ENCODE measurements at places on chromosomes 13 and 19.

GRCh38 chr19:2758601-2759313 lies 18.9 kb upstream of the SLC39A3 start:
- DNase-seq = no peak

DNA sequence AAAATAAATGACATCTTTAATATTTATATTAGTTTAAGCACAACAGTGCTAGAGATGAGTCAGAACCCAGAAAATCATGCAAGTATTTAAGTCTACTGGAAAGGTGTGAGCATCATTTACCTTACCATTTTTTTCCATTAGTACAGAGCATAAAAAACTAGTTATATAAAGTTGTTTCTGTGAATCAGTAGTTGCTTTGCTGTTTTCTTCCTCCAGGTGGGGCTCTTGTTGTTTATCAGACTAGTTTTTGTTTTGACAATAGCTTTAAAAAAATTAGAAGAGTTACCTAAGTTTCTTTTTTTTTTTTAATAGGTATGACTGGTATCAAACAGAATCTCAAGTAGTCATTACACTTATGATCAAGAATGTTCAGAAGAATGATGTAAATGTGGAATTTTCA lies 12.7 kb downstream of the SUGT1 start:
- no peak for DNase-seq

DNA sequence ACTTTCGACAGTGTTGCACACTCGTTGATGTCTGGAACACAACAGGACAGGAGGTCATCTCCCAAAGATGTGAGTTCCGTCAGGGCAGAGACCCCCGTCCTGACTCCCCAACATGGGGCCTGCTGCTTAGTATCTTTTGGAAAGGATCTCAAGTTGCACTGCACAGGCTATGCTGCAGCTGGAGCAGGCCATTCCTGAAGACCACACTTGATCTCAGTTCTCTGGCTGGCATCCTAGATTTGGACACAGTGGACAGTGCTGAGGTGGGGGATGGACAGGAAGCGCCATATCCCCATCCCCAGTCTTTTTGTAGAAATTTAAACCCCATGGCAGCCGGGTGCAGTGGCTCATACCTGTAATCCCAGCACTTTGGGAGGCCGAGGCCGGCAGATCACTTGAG lies 5.9 kb downstream of the ADGRE2 start:
- DNase-seq = no peak

DNA sequence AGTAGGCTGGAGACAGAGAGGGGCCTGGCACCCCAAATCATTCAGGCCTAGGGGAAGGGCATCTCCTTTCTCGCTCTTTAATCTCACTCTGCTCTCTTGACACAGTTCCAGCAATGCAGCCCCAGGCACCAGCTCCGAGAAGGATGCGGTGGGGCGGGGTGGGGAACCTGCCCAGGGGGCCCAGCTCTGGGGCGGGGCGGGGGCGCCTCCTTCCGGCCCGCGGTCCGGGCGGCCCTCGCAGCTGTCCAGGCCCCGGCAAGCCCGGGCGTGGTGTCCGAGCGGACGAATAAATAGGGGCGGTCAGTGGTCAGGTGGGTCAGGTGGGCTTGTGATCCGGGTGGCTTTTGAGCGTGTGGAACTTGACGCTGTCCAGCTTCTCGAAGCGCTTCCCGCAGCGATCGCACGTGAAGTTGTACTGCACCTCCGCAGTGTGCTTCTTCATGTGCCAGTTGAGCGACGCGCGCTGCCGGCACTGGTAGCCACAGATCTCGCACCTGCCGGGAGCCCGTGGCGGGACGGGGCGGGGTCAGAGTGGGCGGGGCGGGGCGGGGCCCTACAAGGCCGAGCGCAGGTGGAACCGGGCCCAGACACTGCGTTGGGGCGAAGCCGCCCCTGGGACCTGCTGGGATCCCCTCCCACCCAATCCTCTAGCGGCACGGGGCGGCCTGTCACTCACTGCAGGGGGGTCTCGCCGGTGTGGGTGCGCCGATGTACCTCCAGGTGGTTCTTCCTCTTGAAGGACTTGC lies 2.7 kb upstream of the ELAVL3 start:
- DNase-seq = no peak

DNA sequence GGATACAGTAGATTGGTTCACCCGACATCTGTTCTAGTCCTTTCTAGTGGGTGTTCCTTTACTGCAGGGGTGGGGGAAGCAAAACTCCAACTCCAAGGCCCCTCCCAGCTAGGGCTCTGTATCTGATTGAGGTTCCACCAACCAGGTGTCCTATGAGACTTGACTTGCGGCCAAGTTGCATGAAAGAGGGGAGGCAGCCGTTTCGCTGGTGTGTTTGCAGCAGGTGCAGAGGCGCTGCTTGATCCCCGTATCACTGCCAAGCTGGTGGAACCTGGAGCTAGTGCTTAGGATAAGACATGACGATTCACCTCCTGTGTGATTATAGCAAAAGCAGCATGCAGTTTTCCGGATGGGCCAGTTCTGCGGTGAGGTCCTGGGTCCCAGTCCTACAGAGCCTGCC lies 338.2 kb downstream of the UQCRFS1 start:
- no peak for DNase-seq

DNA sequence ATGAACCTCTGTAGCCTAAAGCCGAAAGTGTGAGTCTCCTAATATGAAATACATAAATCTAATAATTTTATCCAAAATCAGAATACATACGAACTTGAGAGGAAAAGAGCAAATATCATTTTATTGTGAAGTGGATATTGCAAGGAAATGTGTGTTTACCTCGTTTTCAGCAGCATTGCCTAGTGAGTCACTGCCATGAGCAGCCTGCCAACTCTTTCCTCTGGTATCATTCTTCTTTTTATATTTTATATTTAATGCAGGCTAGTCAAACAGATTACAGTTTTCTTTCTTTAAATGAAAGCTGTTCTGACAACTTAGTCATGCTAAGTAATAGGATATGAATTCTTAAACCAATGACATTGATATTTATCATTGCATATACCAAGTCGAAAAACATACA lies 44.2 kb downstream of the EDNRB start:
- DNase-seq = no peak

Data from posterior vena cava (tissue), 2 donors.